Non-pigmented ciliary epithelial cell (primary cell): ENCODE measurements at places on chromosomes 5 and 9.

DNA sequence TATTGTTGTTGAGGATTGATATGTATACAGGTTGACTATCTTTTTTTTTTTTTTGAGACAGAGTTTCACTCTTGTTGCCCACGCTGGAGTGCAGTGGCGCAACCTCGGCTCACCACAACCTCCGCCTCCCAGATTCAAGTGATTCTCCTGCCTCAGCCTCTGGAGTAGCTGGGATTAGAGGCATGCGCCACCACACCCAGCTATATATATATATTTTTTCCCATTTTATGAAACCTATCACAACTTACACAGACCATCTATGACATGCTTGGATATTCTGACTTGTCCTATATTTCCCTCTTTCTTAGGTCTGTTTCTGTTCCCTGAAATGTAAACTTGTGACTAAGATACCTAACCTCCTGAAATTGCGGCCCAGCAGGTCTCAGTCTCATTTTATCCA is 5.0 kb downstream of the CD14 start:
- no peak for DNase-seq

- DNase-seq, result no peak
Measured at GRCh38 chr5:39228596-39228995, 9.2 kb upstream of the FYB1 start.

- DNase-seq, result no peak
Measured at GRCh38 chr5:113081091-113081839, 104.7 kb downstream of the DCP2 start.

DNA sequence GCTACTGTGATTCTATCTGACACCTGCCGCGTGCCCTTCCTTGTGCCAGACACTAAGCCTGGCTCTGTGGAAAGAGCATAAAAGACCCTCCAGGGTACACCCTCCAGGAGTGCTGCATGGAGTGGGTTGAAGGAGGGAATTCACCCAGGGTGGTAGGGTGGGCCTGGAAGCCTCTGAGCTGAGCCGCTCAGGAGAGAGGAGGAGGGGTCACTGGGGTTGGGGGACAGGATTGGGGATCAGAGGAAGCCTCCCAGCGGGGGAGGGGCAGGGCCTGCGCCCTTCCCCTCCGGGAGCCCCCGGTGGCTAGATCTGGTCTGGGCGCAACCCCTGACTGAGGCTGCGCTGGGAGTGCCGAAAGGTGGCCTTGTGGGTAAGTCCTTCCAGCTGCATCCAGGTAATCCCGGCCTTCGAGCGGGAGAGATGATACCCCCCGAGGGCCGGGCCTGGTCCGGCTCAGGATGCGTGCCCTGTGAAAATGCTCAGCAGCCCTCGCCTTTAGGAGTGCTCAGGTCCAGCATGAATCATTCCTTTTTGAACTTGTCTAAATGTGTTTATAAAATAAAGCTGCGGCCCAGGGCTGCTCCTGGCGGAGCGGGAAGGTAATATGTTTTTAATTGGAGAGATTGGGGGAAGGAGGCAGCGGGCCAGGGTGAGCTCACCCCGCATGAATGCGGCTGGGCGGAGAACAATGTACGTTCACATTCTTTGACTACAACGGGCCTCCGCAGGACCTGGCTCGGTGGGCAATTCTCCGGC is 118.1 kb upstream of the SMIM23 start:
- peak; percentile 60 for DNase-seq

DNA sequence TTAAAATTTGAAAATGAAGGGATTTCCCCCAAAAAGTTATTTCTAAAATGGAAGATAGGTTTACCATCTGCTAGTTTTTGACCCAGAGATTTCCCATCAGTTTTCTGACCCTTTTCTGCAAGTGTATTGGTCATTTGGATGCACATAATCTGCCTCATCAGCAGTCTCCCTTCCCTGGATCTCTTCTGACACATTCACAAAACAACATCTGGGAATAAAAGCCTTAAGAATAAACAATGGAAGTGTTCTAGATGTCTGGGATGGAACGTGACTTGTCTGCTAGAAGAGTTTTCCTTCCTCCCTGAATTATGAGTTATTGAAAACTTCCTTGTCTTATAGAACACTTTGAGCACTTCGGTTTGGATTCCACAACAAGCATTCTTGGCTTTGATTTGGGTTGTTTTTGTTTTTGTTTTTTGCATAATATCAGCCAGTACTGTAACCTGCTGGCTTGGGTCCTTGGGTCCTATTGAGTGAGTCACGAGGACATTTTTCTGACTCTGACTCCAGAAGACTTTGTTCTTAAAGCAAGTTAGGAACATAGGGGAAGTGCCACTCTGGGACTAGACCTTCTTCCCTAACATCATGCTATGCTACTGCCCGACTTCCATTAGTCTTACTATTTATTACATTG is 18.2 kb upstream of the ESM1 start:
- DNase-seq, result no peak

- DNase-seq, result no peak
Measured at GRCh38 chr9:91555132-91555531, 131.5 kb upstream of the NFIL3 start.

GRCh38 chr5:140242890-140243585 is 59.9 kb downstream of the PFDN1 start:
- DNase-seq, result no peak

- no peak for DNase-seq
Measured at GRCh38 chr9:34419716-34420504, 38.5 kb downstream of the FAM219A start.

- no peak for DNase-seq
Measured at GRCh38 chr9:8552732-8553131, 753.2 kb upstream of the DMAC1 start.

GRCh38 chr9:121331992-121332685 is 37.9 kb downstream of the STOM start:
- DNase-seq, result no peak

GRCh38 chr5:167426501-167426900 is 864.9 kb upstream of the WWC1 start:
- no peak for DNase-seq

GRCh38 chr5:76488969-76489368 is 85.9 kb downstream of the IQGAP2 start:
- DNase-seq, result no peak

- no peak for DNase-seq
Measured at GRCh38 chr9:113158446-113158845, 7.6 kb downstream of the SLC31A2 start.

- DNase-seq, result no peak
Measured at GRCh38 chr5:3050863-3051262, 299.4 kb upstream of the IRX2 start.

GRCh38 chr5:87966213-87966612 is 302.4 kb downstream of the TMEM161B start:
- no peak for DNase-seq

DNA sequence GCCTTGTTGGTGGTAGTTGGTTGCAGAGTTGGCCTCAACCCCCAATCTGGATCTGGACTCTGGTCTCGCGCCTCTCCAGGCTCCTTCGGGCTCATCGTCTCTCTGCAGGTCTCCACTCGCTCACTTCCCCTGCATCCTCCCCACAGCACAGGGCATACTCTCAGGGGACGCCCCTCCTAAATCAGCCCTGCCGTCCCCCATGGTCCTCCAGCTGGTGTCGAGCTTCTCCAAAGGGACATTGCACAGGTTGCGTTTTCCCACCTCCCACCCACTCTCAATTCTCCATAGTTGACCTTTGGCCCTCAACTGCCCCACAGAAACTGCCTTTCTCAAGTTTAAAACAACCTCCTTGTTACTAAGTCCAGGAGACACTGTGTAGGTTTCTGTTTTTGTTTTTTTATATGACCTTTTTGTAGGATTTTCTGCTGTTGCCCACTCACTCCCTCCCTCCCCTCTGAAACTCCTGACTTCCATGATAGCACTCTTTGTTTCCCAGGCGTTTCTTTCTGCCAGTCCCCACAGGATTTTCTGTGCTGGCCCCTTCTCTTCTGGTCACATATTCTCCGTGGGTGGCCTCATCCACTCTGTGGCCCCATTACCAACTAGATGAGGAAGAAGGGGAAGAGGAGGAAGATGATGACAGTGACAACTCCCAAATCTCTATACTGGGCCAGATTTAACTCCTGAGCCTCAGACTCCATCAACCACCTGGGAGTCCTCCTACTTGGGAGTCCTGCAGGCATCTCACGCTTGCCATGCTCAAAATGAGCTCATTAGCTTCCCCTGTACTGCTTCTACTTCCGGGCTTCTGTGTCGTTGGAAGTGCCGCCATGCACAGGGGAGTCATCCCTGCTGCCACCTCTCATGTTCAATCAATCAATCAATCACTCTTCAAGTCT is 50.3 kb downstream of the ALG2 start:
- no peak for DNase-seq

- DNase-seq, result no peak
Measured at GRCh38 chr9:304106-304505, 89.4 kb downstream of the DOCK8 start.

DNA sequence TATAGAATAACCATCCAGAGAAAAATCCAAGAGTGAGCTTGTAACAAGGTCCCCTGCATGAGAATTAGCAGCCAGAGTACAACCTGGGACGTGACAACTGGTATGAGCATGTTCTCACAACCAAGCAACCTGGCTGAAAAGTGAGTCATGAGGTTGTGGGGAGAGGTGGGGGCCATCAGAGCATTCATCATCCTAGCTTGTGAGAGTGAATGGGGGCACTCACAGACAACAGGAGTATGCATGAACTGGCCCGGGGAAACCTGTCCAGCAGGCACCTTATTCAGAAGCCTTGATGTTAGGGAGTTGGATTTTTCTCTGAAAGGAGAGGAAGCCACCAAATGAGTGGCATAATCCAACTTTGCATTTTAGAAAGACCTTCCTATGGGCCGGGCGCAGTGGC is 113.0 kb downstream of the FRMD3 start:
- DNase-seq, result no peak

DNA sequence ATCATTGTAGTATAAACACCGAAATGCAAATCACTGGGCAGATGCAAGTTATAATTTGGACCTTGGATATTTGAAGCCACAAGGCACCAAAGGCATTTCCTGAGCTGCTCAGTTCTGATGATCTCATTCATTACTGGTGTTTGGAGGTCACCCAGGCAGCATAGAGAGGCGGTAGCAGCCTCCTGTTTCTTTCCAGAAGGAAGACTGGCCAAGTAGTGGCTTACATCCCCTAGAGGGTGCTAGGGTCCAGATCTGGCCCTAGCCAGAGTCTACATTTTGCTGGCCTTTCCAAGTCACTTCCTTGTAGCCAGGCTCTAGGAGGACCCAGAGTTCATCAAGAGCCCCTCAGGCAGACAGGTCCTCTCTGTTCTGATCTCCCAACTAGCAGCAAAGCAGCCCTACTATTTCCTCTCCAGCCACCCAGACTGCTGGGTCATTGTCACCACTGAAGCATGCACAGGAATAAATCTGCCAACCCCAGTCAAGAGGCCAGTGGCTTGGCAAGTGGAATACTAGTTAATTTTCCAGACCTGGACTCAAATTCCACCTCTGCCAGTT is 33.4 kb upstream of the TTC1 start:
- peak; percentile 94 for DNase-seq

DNA sequence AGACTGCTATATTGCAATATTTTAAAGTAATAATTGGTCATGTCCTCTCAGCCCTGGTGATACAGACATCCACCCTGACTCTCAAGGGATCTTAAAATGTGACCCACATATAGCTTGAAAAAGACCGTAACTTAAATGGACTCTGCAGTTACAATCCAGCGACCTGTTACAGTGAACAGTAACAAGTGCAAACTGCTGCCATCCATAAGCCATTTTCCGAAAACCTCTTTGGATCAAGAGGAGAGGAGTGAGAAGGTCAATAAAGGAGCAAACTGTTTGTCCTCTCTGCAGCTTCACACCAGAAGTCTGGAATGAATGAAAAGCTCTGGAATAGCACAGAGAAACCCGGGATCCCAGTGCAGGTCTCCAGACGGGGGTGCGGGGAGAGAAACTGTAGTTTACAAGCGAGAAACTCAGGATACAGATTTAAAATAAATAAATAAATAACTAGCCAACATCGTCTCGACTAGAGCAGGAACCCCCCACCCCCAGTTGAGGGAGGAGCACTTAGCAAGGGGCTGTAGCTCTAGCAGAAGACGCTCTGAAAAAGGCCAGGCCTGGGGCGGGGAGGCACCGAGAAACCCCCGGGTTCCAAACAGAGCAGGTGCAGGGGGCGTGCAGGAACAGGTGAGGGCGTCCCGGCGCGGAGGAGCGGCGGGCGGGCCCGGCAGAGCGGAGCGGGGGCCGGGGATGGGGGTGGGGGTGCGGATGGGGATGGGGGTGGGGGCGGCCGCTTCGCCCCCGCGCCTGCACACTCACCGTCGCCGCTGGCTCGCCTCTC is 572 bp downstream of the ZDHHC21 start:
- no peak for DNase-seq

GRCh38 chr5:138369706-138370105 is 17.2 kb downstream of the KDM3B start:
- no peak for DNase-seq

DNA sequence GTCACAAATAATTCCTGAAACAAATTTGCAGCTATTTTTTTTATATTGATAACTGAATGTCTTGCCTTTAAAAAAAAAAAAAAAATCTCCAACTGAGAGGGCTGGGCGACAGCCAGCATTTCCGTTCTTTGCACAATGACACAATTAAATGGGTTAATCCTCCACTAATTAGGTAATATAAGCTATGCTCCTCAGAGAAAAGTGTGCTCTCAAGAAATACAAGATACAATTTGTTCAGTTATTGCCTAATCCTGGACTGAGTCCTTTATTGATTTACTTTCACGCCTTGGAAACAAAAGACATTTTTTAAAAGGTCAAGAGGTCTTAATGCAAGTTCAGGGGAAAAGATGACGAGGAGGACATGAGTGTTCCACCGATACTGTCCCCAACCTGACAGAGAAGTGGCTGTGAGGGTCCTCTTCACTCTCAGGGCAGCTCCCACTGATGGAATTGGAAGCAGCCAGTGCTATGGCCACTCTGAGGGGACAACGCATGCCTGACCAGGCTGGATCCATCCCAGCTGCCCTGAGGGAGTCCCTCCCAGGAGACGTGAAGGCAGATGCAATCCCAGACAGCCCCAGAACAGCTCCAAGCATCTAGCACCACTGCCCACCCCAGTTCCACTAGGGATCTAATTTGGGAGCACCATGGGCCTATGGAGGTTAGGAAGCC is 220.7 kb downstream of the GNA14 start:
- no peak for DNase-seq

DNA sequence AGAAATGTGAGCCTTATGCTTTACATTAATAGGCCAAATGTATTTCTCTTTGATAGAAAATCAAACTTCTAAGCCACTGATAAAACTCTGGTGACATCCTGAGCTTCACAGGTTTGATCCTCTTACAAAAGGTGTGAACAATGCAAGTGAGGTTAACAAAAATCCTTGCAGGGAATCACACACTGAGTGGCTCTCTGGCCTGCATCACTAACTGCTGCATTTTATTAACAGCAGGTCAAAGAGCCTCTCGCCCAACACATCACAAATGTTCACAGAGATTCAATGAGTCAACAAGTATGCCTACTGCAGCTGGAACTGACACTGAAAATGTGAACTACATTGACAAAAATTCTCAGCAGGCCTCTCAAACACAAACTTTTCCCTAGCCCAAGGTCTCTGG is 122.3 kb downstream of the SEMA5A start:
- no peak for DNase-seq

GRCh38 chr9:105637787-105638395 is 24.4 kb upstream of the TAL2 start:
- DNase-seq, result no peak
